ENCODE measurements at places on chromosomes 11 and 22.

- no peak for DNase-seq
These were observed 2.6 kb upstream of the MEI1 start for GRCh38 chr22:41696703-41697102.

- DNase-seq: no peak
These were observed 4.1 kb downstream of the PRG2 start for GRCh38 chr11:57386178-57386940.

DNA sequence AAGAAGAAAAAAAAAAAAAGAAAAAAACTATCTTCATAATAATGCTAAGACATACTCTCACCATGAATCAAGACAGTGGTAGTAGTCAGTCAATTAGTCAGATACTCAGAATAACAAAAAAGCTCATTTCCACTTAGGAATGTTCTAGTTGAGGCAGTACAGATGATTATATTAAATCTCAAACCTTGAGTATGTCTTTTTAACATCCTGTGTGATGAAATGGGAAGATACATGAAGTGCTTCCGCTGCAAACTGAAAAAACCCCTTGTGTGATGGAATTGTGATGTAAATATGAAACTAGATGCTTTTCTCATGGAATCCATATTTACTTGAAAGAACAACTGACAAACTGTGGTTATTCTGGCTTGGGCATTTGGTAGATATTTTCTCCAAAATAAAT lies 13.7 kb downstream of the AMOTL1 start:
- DNase-seq: no peak

- DNase-seq: no peak
These were observed 32.9 kb downstream of the FAT3 start for GRCh38 chr11:92257536-92257935.
